NCI-H1417 (cell line): ENCODE measurements at places on chromosomes 7 and 10.

GRCh38 chr7:69845721-69846495 lies 247.6 kb downstream of the AUTS2 start:
- DNase-seq: no peak

DNA sequence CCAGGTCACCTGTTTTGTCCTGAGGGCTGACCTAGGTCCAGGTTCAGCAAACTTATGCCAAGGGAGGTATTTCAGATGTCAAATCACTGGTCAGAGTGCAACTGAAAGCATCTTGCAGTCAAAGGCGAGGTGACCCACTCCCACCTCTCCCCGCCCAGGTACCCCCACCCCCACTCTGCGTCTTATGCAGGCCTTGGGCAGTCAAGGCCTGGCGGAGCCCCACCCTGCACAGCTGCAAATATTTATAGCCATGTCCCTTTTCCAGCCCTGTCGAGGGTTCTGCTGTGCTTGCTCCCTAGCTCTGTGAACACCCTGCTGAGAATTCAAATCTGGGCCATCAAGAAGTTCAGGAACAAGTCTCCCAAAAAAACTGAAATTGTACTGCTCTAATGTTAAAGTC lies 40.6 kb upstream of the BMPR1A start:
- no peak for DNase-seq

GRCh38 chr10:72104472-72105097 lies 16.2 kb upstream of the SPOCK2 start:
- no peak for DNase-seq

GRCh38 chr7:143374561-143374960 lies 6.6 kb upstream of the ZYX start:
- DNase-seq: no peak

DNA sequence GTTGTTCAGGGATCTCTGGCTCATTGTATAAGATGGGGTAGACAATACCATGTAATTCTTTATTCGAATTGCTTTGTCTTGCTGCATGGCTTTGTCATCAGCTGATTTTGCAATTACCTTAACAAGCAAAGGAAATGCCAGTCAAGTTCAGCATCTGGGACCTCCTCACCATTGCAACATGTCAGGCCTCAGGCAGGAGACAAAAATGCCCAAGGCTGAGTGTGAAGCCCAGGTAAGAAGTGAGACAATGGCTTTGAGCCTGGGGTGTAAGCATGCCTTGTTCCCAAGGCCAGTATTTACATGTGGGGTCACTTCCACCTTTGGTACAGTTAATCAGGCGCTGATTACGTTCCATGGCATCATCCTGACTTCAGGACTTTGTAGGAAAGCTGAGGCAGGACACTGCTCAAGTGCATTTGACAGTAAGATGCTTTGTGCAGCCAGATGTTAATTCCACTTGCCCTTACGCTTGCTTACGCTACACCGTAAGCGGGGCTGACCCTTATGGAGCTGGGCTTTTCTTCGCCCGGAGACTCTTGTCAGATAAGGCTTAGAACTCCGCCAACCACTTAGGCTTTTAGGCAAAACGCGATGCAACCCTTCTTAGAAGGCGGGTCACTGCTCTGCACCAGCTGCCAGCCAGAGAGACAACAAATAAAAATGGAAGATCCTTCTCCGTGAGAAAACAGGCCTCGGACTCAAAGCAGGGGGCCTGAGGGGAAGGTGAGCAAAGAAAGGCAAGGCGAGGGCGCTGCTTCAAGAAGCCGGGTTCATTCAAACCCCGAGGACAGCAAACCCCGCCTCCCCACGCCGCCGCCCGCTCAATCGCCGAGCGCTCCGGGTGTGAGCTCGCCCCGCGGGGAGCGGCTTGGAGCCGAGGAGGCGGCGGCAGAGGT lies 1.3 kb upstream of the SP4 start:
- no peak for DNase-seq

DNA sequence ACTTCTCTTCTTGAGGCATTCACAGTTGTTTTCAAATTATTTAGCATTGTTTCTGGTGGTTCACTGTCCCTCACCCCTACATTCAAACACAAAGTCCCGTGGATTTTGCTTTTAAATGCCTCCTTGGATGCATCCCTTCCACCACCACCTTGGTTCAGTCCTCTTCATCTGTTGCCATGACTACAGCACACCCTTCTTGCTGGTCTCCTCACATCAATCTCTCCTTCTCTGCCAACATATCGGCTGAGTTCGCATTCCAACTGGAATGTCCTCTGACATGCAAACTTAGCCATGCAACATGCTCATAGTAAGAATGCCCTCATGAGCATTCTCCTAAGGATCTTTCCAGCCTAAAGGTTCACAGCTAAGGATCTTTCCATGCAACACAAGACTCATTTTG lies 198.3 kb upstream of the AGK start:
- DNase-seq: no peak

DNA sequence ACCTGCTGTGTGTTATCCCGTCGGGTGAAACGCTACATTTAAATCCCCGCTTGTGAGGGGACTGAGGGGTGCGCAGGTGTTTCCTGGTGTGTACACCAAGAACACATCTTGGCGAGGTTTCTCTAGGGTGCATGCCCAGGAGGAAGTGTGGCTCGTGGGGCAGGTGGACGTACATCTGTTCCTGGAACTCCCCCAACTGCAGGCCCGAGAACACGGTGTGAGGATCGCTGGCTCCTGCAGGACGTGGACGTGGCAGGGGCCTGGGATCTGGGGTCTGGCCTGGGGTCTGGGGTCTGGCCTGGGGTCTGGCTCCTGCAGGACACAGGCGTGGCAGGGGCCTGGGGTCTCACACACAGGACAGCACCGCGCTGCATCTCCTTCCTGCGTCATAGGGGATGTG lies 10.1 kb downstream of the KNDC1 start:
- no peak for DNase-seq

GRCh38 chr7:41118486-41118885 lies 584.4 kb downstream of the INHBA start:
- DNase-seq: no peak

DNA sequence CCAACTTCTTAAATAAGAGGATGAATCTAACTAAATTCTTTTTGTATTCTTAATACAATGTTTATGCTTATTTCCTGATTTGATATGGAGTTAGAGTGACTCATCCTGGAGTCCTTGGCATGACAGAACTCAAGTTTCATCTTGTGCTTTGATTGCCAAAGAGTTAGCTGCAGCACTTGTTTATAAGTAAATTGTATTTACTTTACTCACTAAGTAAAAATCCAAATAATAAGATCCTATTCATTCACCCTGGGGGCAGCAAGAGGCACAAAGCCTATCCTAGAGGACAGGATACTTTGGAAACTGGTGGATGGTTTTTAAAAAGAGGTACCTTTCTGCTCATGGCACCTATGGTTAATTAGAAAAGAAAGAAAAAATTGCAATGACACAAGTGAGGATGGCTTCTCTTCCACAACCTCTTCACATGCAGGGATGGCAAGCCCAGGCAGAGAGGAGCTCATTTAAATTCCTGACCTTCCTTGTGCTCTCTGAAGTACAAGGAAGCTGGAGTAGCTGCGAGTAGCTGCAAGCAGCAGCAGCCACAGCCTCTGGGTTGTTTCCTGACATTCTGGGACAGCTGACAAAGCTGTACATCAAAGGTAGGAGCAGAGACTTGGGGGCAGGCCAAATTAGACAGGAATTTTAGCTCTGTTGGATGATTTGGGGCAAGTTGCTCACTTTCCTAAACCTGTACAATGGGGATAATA lies 28.5 kb upstream of the CROT start:
- no peak for DNase-seq
